Testis (tissue), 5 donors: ENCODE measurements at places on chromosomes 2 and 18.
A peak's percentile ranks its signal among the peaks of the same experiment; 100 is the strongest.

DNA sequence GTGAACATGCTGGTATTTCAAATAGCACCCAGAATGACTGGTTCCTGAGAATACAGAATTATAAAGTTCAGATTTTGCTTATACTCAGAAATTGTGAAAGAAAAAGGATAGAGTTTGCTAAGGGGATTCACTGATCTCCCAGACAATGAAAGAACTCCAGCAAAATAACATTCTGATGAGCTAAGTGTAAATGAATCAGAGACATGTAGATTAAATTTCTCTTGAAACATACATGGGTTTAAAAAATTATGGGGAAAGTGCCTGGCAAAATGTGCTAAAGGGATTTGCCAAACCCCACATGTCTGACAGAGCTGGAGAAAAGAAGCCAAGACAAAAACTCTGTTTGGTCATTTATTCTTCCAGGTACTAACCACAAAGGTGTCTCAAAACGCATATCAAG lies 116.3 kb downstream of the FTCDNL1 start:
- no peak for DNase-seq

- DNase-seq: no peak
Observed at GRCh38 chr2:162149940-162150339, 2.1 kb downstream of the GCG start.

- no peak for DNase-seq
Observed at GRCh38 chr2:152730591-152731333, 12.3 kb downstream of the ARL6IP6 start.

DNA sequence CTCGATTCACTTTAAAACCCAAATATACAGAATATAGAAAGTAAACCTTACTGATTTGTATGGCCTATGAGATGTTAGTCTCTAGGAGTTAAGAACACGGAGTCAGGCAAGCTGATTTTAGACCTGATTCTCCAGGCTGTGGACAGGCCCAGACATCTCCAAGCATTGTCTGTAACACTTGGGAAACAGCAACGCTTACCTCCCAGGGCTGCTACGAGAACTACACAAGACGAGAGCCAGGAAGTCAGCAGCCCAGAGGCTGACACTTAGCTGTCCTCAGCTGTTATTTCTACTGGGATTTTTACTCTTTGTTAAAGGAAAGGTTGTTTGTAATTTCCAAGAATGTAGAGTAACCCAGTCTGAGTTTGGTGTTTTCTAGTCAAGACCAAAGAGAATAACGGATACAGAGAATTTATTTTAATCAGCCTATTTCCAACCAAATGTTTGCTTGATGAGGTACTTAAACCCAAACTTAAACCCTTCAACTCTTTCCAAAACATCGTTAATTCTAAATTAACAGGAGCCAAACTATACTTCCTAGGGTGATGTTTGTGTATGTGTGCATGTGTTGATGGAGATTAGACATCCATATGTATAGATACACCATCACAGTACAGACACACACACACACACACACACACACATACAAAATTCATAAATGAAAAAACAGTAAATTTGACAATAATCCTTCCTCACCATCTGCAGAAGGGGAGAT lies 123.4 kb downstream of the LAMA1 start:
- DNase-seq: no peak

- DNase-seq: no peak
Observed at GRCh38 chr2:72050734-72051133, 96.9 kb downstream of the CYP26B1 start.

DNA sequence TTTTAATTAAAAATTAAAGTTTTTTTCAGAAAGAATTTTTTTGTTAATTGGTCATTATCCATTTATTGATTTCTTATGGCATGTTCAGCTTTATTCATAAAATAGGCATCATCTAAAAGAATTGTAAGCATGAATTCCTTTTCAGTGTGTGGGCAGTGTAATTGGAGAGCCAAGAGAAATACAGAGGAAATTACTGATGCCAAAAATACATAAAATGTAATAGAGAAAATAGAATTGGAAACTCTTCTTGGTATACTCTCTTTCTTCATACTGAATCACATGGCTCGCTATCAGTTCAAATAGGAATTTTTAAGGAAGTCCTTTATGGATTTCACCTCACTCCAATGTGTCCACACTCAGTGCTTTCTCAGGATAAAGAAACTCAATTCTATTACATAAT lies 663.6 kb upstream of the NRXN1 start:
- DNase-seq: no peak

DNA sequence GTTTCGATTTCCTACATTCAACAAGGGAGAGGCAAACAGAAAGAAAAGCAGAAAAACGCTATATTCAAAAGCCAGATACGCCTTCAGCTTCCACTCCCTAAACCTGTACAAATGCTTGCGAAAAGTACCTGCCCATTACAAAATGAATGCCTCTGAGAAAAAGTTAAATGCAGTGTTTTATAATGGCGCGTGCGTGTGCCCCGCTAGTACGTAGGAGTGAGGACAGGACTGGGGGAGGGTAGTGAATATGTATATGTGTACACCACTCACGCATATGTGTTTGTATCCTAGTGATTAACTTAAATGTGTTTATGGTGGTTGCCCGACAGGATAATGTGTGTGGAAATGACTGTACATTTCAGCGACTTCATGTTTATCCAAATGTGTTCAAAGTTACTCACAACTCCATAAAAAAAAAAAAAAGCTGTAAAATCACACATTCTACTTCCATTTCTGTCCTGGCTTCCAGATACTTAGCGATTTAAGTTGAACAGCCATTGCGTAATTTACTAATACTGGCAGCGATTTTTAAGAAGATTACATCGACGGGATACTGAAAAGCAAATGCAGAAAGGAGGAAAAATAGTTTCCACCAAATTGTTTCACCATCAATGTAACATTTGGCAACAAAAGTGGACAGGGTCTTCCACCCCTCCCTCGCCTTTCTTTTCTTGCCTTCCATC lies 1.3 kb downstream of the NEUROD1 start:
- DNase-seq: no peak

GRCh38 chr2:118642501-118642900 lies 204.9 kb downstream of the EN1 start:
- no peak for DNase-seq

DNA sequence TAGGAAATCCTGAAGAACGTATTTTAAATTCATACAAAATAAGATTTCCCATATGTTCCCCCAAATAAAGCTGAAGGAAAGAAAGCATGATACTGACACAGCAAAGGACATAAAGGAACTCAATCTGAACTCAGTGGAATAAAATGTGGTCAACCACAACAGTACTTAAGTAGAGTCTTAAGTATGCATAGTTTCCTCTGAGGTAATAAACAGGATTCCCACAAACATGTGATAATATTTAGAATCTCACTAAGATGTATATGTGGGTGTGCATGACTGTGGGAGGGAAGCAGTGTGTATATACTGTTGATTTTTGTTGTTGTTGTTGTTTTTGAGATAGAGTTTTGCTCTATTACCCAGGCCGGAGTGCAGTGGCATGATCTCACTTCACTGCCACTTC lies 69.3 kb downstream of the NOL10 start:
- no peak for DNase-seq

DNA sequence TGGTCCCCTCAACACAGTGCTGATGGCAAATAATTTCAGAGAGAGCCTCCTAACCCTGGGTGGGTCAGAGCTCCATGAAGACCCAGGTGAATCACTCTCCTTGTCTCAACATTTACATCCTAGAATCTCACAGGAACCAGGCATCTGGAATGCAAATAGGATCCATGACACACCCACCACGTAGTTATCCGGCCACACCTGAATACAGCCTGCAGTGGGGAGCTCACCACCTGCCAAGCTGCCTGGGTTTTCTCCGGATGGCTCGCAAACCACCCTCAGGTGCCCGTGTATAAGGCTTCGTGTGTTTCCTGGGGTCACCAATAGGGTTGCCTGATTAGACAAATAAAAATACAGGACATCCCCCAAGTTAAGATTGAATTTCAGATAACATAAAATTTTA lies 9.9 kb downstream of the CHST10 start:
- no peak for DNase-seq

DNA sequence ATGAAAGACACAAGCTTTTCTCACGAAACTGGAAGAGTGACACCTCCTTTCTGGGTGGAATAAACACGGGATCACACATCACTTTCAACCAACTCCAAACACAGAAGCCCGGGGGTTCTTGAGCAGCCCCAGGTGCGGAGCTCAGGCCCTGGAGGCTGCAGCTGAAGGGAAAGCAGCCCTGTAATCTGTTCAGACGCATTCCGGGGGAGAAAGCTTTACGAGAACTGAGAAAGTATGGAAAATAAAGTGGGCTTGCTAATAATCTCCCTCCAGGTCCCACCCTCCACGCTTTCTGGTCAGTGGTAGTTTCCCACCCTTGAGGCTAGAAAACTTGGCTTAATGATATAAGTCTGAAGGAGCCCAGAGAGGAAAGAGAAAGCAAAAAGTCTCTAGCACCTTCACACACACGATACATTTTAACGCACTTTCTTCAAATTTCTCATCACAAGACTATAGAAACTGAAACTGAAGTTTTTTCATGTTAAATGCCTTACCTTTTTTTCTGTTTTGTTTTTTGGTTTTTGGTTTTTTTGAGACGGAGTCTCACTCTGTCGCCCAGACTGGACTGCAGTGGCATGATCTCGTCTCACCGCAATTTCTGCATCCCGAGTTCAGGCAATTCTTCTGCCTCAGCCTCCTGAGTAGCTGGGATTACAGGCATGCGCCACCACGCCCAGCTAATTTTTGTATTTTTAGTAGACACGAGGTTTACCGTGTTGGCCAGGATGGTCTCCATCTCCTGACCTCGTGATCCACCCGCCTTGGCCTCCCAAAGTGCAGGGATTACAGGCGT lies 141.3 kb downstream of the AFF3 start:
- no peak for DNase-seq

GRCh38 chr18:70397259-70397925 lies 108.5 kb downstream of the SOCS6 start:
- no peak for DNase-seq

- DNase-seq: no peak
Observed at GRCh38 chr18:6311456-6312215, 103.1 kb downstream of the L3MBTL4 start.

DNA sequence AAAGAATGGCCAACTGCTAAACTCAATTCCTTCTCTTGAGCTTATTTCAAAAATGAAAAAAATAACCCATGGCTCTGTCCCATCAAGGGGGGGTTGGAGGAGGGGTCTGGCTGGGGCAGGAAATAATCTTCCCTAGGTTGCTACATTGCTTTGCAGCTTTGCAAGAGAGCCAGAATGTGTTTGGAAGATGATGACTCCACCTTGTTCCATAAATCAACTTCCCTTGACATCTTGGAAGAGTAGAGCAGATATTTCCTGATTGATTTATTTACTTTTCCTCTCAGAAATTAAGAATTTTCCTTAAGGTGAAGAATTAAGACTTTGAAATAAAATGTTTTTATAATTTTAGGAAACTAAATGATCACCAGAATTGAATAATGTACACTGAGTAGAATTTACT lies 41.3 kb downstream of the ESCO1 start:
- no peak for DNase-seq

DNA sequence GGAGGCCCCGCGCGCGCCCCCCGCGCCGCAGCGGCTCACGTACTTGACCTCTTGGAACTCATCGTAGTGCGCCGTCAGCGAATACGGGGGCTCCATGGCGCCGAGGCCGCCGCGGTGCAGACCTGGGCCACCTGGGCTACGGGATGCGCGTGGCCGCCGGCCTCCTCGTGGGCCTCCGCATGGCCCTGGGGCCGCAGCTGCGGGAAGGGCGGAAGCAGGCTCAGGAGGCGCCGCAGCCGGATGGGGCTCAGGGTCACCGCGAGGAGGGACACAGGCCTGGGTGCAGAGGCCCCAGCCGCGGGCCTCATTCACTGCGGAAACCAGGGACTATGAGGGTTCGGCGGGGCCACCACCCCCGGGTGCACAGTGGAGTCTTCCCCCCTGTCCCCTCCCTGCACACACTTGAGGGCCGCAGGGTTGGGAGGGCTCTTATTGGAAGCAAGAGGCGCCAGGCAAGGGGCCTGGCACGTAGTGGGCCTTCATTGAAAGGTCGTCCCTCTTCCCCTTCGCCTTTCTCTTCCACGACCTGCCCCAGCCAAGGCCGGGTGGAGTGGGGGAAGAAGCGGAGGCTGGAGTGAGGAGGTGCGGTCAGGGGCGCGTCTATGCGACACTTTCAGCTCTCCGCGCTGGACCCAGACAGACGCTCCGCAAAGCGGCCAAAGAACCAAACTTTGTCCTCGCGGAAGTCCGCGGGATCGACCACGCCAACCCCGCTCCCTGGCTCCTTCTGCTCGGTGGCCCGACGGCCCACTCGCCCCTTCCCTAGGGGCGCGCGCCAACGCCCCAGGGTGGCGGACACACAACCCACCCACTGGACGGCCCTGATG lies 863 bp downstream of the ECEL1 start:
- DNase-seq: no peak

DNA sequence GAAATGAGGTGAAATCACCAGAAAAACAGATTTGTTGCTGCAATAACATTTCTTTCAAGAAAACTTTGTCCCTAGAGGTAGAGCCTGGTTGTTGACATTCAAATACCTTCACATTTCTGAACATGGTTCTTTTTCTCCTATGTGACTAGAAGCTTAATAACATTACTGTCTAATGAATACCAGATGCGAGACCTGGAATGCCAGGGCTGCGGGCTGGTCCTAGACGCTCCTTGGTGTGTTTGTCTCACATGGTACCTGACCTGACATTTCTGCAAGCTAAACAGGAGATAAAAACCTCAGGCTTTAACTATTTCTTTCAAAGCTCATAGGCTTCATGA lies 38.5 kb downstream of the ACKR3 start:
- DNase-seq: no peak

DNA sequence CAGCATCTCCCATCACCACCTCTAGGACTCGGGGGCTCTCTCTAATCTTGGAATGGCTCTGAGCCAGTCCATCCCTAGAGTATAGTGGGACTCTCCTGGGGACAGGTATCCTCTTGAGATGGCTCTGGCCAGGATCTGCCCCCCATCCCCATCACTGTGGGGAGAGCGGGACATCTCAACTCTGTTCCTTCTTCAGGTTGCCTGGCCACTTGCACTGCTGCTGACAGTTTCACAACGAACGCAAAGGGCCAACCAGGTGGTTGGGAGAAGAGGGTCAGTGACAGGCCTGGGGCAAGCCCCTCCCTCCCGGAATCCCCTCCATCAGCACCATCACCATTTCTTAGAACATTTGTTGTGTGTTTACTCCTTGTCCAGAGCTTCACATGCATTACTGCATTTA lies 62.6 kb downstream of the CIB4 start:
- no peak for DNase-seq

- DNase-seq: no peak
Observed at GRCh38 chr2:220783671-220784070, 788.4 kb downstream of the EPHA4 start.

- DNase-seq: peak; percentile 29
Observed at GRCh38 chr2:237859533-237860272, at the start of gene RAMP1. TSS of gene RAMP1 (plus strand) at chr2:237859623. CDS start at chr2:237859676, 53 bp downstream.

- DNase-seq: no peak
Observed at GRCh38 chr2:206241736-206242135, 32.7 kb upstream of the ZDBF2 start.

DNA sequence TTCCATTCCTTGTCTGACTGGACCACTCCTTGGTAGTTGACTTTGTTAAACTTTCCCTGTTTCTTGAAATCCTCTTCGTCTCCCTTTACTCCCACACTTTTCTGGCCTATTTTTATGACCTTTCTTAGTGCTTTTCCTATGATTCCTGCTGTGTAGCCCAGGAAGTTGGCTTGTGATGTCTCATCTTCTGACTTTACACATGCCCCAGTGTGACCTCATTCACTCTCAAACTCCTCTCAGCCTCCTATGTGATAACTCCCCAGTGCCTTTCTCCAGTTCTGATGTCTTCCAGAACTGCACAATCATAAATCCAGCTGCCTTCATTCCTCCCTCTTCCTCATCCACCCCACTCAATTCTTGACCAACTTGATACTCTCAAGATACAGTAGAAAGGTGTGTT lies 407.6 kb downstream of the TGIF1 start:
- no peak for DNase-seq
